ENCODE measurements at places on chromosomes 4 and X.
A peak's percentile ranks its signal among the peaks of the same experiment; 100 is the strongest.

- DNase-seq, result no peak
Observed at GRCh38 chr4:176999935-177000543, 207.3 kb upstream of the VEGFC start.

GRCh38 chrX:15497865-15498264, 2.7 kb upstream of the BMX start:
- peak; percentile 41 for DNase-seq

DNA sequence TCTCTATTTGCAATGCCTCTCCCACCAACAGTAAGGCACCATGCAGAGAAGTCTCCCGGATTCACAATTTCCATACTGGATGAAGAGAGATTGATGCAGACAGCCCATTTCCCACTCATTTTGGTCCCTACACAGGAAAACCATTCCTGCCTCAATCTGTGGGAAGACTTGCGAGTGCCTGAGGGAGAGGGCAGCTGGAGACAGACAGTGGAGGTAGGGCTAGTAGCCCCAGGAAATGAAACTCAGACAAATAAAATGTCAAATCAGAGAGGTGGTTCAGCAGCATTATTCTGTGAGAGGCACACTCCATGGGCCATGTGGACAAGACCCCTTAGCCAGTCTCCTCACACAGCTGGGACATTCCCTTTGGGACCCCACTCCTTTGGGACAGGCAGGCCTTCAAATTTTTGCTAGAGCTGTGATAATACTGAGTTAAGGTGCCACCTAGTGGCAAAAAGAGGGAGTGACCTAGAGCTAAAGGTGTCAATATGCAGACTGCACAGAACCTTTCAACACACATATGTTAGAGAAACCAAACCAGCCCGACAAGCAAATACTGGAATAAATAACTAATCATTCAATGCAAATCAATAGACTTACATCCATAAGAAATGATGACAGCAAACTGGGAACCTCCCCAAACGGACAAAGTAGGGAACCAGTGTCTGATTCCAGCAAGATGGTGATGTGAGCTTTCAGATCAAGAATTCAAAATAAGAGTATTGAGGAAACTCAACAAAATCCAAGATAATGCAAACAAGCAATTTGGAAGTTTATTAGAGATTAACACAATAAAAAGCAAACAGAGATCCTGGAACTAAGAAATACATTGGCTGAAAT, 1865.3 kb upstream of the AGA start:
- peak; percentile 8 for DNase-seq

DNA sequence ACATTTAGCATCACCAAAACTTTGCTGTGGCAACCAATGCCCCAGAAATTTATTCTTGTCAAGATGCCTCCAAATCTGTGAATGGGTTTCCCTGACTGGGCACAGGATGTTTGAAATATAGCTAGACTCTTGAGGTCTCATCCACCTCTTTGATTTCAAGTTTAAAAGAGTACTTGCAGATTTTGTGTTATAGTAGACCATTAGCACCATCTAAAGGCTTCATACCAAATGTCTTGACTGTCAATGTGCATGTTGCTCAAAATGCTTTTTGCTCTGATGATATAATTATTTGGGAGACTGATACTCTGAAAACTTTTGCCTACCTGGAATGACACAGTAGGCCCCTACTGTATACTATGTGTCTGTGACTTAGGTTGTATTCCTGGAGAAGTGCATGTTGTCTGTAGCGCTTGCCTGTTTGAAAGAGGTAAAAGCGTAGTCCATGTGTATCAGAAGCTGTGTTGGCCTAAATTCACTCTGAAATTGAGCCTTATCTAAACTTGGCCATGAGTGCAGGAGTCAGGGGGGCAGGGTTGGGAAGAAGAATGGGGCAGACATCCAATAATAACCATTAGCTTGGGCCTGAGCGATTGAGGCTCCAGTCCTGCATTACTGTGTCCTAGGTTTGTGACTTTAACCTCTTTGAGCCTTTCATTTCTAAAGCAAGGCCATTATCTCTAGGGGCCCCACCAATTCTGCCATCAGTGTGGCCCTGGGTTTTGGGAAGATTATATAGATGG, 33.8 kb downstream of the NDP start:
- no peak for DNase-seq

GRCh38 chrX:44432641-44433040, 89.2 kb upstream of the EFHC2 start:
- DNase-seq, result no peak

DNA sequence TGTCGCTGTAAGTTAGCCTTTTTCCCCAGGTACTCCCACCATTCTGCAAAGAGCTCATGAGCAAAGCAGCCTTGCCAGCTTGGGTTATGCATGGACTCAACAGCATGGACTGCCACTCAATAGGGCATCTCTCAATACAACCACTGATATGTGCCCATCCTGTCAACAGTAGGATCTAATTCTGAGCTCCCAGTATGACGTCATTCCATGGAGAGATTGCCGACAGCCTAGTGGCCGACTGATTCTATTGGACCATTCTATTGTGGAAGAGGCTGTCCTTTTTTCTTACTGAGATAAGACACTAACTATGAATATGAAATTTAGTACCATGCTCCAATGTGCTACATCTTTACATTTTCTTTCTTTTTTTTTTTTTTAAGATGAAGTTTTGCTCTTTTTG, 2389.0 kb upstream of the AGA start:
- DNase-seq, result no peak

DNA sequence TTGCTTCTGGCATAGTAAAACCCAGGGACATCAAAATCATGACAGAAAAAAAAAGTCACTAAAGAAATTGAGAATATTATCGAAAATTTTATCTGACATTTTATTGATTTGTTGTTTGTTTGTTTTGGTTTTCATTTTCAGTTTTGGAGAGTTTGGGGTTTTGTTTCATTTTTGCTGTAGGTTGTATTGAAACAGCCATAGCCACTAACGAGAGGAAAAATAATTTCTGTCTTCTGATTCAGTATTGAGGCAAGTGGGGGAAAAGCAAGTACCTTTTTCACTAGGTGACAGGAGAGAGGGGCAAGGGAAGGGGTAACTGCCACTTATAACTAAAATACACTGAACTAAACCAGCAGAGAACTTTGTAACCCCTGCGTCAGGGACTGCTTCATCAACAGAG, 392.8 kb upstream of the NDST3 start:
- DNase-seq, result no peak

DNA sequence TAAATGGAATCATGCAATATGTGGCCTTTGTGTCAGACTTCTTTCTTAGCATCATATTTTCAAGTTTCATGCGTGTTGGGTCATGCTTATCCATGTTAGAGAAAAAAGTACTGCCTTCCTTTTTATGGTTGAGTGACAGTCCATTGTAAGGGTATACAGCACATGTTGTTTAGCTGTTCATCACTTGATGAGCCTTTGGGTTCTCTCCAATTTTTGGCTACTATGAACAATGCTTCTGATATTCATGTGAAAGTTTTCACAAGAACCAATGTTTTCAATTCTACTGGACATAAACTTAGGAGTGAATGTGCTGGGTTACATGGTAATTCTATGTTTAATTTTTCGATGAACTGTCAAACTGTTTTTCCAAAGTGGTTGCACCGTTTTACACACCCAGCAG, 28.1 kb upstream of the LNX1 start:
- DNase-seq, result no peak

DNA sequence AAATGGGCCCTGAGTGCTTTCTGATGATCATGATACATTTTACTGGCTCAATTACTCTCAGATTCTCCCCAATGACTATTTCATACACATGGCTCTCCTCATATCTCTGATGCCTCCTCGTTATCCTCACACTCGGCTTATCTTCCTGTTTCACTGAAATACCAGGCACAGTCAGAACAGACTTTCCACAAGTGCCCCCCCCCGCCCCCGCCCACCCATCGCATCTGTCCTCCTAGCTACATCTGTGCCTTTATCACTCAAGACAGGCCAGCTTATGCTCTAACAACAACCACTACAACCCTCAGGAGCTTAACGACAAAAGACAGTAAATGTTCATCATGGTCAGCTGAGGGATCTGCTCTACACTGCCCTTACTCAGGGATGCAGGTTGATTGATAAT, 610.6 kb upstream of the DIPK2B start:
- DNase-seq, result no peak

DNA sequence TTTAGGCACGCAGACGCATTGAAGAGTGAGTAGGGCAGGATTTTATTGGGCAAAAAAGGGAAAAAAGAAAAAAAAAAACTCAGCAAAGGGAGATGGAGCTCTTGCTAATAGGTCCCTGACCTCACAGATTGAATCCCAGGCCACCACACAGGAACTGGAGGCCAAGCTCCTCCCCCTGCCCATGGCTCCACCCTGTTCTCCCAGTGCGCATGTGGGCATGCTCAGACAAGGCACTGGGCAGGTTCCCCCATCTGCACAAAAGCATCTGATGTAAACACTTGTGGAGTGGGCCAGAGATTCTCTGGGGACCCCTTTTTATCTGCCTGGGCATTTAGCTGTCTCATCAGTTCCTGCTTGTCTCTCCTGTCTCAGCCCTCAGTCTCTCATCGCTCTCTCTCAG, 9.5 kb downstream of the FRMD7 start:
- no peak for DNase-seq

- no peak for DNase-seq
Observed at GRCh38 chr4:6618386-6619115, 21.9 kb upstream of the MRFAP1 start.

- DNase-seq, result no peak
Observed at GRCh38 chr4:159027535-159027934, 75.3 kb upstream of the RAPGEF2 start.

DNA sequence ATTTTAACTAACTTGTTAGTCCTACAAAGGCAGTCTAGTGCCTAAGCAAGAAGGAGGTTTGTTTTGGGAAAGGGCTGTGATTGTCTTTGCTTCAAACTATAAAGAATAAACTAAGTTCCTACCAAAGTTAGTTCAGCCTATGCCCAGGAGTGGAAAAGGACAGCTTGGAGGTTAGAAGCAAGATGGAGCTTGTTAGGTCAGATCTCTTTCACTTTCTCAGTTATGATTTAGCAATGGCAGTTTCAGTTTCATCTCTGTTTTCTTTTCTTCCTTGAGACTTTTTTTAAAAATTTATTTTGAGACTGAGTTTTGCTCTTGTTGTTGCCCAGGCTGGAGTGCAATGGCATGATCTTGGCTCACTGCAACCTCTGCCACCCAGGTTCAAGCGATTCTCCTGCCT, 82.9 kb upstream of the NLGN4X start:
- no peak for DNase-seq

- DNase-seq, result peak; percentile 38
Observed at GRCh38 chrX:38768079-38768478, 33.2 kb upstream of the MID1IP1 start.

DNA sequence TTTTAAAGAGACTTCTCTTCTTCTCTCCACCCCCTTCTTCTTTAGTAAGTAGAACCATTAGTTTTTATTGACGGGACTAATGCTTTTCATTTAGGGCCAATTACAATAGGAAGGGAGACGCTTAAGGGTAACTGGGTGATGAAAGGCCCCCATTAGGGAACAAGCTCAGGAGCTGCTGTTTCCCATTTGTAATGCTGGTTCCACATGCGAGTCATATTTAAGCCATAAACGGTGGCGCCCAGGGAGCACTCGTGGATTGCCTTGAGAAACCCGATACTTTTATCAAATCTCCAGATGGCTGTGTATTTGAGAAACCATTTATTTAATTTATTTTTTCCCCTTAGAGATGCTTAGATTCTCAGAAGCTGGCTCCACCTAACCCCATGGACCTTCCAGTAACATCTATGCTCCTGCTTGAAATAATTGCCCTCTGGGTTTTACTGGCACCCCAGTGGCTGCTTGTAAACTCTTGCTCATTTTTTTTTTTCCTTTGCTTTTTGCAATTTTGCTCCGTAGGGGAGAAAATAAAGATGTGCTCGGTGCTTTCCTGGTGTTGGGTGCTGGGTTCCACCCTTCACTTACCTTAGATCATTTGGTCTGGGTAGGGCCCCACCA, 124.2 kb upstream of the MSX1 start:
- no peak for DNase-seq

GRCh38 chrX:103628386-103629317, at the start of gene TCEAL1:
Gene TCEAL1 (plus strand): TSS chrX:103628975. CDS start chrX:103629917, 942 bp downstream.
- peak; percentile 46 for DNase-seq

DNA sequence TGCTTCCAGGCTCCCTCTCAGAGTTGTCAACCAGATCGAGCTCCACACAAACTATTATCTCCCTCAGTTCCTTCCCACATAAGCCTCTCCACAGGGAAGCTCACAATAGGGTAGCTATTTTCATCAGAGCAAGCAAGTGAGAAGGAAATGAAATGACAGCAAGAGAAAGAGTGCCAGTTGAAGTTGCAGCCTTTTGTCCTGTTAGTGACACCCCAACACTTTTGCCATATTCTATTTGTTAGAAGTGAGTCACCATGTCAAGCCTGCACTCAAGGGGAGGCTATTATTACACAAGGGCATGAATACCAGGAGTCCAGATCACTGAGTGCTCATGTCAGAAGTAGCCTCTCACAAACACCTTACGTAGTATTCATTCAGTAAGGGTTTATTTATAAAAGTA, 266.3 kb upstream of the NOCT start:
- DNase-seq, result no peak

DNA sequence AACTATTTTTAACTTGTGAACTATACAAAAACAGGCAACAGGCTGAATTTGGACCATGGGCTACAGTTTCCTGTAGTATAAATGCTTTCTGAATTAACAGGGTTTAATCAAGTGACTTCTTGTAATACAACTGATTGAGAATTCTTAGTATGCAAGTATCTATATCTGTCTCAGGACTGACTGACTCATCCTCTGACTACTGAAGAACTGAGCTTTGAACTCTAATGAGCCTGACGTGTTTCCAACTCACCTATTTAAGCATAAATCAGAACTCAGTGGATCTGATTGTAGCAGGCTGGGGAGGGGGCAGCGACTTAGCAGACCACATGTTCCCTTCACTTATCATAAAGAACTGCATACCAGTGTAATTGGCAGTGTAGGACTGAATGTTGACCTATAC, 7.8 kb downstream of the SPATA4 start:
- no peak for DNase-seq

GRCh38 chrX:13427441-13428052, 107.7 kb upstream of the ATXN3L start:
- DNase-seq, result no peak

GRCh38 chrX:150119323-150119722, 181.0 kb upstream of the EOLA2 start:
- DNase-seq, result no peak

DNA sequence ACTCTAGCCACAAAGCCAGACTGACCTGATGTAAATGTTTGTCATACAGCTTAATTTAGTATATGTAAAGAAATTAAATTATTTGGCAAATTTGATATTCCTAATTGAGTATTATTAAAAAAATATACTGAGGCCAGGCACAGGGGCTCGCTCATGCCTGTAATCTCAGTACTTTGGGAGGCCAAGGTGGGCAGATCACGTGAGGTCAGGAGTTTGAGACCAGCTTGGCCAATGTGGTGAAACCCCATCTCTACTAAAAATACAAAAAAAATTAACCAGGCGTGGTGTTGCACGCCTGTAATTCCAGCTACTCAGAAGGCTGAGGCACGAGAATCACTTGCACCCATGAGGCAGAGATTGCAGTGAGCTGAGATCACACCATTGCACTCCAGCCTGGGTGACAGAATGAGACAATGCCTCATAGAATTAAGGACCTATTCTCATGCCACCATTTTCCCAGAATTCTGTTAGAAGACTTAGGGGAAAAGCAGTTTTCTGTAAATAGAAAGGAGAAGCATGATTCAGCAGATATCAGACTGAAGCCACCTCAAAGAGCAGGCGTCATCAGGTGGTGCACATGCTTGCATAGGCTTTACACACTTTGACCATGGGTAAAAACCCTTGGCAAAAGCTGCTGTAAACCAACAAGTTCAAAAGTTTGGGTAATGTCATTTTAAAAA, 6.1 kb downstream of the UBQLN2 start:
- DNase-seq, result no peak
